ENCODE measurements at places on chromosomes 1 and 21.
A peak's percentile ranks its signal among the peaks of the same experiment; 100 is the strongest.

- DNase-seq, result no peak
These were observed 56.1 kb downstream of the SWT1 start for GRCh38 chr1:185213091-185213490.

GRCh38 chr1:77227381-77227780, 8.2 kb upstream of the PIGK start:
- no peak for DNase-seq

- peak; percentile 91 for DNase-seq
These were observed 36.4 kb upstream of the HHAT start for GRCh38 chr1:210292231-210292871.

GRCh38 chr1:1371746-1372711, 3.0 kb downstream of the AURKAIP1 start:
- peak; percentile 86 for DNase-seq

- DNase-seq, result no peak
These were observed 61.1 kb upstream of the RAB4A start for GRCh38 chr1:229209816-229210215.

GRCh38 chr21:37176716-37177115, 90.4 kb downstream of the VPS26C start:
- DNase-seq, result peak; percentile 20

- DNase-seq, result peak; percentile 81
These were observed 1.2 kb downstream of the LMNA start for GRCh38 chr1:156115514-156116374.

GRCh38 chr1:67853704-67854103, 20.4 kb upstream of the GNG12 start:
- peak; percentile 98 for DNase-seq

GRCh38 chr1:59699227-59699847, 115.4 kb upstream of the HOOK1 start:
- DNase-seq, result peak; percentile 73

- DNase-seq, result no peak
These were observed 88.8 kb upstream of the TTC34 start for GRCh38 chr1:2890221-2890850.

DNA sequence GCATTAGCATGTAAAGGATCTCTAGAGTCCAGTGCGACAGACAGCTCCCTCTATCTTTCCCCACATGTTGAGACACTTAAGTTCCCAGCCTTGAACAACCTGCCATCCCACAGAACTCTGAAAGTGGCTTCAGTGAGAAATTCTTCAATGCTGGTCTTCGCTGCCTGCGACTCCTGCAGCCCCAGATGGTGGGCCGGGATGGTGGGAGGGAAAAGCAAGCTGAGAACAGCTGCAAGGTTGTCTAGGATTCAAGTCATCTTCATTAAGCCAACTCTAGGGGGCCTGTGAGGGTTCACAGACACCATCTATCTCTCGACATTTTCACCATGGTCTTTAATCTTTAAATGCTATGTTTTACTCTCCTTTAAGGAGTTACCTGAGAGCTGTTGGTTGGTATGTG, 185.5 kb upstream of the C1orf174 start:
- no peak for DNase-seq

Measured in GM23338 (cell line).